Effector CD8-positive, alpha-beta T cell (primary cell): ENCODE measurements at places on chromosomes 12 and 14.

GRCh38 chr14:79705126-79705894 lies 506.0 kb downstream of the DIO2 start:
- DNase-seq: no peak

GRCh38 chr12:27396216-27396815 lies 50.2 kb upstream of the SMCO2 start:
- no peak for DNase-seq

DNA sequence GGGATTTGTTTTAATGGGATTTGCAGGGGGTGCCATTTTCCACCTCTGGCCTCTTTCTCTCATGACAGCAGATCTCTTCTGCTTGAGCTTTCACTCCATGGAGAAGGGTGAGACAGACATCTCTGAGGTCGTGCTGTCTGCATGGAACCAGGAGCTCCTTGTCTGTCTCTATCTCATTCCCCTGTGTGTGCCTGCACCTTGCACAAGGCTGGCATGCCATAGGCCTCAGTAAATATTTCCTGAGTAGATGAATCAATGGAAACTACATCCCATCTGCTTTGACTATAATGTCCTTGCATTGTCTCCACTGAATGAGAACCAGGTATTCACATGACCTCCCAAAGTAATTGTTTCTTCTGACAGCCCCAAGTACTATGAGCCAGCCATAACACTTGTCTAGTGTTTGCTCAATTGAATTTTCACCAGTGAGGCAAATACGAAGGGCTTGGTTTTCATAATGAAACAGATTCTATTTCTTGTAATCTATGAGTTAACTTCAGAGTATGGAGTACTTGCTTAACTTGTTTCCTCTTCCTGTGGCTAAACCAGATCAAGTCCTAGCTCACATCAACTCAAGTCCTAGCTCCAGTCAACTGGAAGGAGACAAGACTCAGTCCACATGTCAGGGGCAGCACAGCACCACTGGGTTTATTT lies 32.3 kb downstream of the KCNK13 start:
- no peak for DNase-seq

DNA sequence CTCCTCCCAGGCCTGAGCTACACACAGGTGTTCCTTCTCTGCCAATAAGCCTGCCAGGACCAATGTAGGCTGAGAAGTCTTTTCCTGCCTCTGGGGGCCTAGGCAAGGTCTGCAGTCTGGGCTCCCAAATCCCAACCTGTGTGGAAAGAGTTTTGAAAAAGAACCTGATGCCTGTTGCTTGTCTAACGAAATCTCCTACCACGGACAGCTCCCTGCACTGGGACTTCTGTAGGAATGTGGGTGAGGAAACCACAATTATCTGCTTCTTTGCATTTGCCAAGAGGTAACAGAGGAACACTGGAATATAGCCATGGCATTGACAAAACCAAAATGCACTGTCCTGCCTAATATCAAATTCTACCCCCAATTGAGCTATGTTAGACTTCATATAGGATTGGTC lies 877.0 kb upstream of the TMEM132C start:
- DNase-seq: no peak

DNA sequence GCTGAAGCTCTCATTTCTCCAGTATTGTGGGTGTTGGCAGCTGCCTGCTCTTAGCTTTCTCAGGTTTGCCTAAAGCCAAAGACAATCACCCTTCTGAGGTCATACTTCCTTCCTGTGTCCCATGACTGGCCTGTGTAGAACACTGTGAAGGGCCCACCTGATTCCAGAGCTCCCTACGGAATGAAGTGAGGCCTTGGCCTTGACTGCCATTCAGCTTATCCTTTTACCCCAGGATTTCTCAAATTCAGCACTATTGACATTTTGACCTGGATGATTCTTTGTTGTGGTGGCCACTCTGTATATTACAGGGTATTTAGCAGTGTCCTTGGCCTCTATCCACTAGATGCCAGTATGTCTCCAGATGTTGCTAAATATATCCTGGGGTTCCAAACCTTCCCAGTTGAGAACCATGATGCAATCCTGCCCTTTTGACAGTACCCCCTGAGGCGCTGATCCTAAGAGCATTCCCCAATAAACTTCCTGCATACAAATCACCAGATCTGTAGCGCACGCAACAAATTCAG lies 112.3 kb upstream of the KRR1 start:
- no peak for DNase-seq

DNA sequence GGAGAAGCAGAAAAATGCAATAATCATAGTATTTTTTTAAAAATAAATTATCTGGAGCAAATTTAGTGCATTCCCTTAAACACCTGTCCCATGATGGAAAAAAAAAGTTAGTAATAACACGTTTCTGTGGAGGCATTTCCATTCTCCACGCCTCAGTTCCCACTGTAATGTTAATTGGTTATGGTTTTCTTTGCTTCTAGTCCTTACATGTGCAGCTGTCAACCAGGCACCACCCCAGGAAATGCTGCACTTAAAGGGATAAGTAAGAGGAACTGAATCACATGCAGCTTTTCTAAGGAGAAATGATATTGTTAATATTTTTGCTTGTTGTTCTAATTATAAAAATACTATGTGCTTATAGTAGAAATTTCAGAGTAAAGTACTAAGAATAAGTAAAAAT lies 240.3 kb downstream of the ZFP36L1 start:
- DNase-seq: no peak

GRCh38 chr12:71746974-71747611 lies 7.6 kb upstream of the RAB21 start:
- DNase-seq: peak; percentile 6

DNA sequence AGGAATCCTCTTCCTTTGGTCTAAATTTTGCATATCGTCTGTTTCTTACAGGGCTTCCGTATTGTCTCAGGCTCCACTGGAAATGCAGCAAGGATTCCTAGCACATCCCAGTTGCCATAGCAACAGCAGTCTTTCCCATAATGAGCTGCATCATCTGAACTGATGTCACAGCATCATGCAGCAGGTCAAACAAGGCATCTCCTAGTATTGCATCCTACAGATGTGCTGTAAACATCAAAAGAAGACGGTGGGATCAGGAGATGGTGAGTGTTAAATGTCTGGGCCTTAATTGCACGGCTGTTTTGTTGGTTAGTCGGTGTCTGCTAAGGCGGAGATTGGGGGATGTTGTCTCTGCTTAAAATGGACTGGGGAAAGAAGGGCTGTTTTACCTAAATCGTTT lies at the start of gene AKAP6:
Gene AKAP6 (plus strand): TSS at position 153 of the 400 bp plus-strand sequence. CDS start 104,196 bp downstream, outside the sequence.
- no peak for DNase-seq

- no peak for DNase-seq
These were observed 54.0 kb downstream of the TRAFD1 start for GRCh38 chr12:112179341-112179740.

- DNase-seq: no peak
These were observed 134.3 kb downstream of the TTC7B start for GRCh38 chr14:90681929-90682328.

DNA sequence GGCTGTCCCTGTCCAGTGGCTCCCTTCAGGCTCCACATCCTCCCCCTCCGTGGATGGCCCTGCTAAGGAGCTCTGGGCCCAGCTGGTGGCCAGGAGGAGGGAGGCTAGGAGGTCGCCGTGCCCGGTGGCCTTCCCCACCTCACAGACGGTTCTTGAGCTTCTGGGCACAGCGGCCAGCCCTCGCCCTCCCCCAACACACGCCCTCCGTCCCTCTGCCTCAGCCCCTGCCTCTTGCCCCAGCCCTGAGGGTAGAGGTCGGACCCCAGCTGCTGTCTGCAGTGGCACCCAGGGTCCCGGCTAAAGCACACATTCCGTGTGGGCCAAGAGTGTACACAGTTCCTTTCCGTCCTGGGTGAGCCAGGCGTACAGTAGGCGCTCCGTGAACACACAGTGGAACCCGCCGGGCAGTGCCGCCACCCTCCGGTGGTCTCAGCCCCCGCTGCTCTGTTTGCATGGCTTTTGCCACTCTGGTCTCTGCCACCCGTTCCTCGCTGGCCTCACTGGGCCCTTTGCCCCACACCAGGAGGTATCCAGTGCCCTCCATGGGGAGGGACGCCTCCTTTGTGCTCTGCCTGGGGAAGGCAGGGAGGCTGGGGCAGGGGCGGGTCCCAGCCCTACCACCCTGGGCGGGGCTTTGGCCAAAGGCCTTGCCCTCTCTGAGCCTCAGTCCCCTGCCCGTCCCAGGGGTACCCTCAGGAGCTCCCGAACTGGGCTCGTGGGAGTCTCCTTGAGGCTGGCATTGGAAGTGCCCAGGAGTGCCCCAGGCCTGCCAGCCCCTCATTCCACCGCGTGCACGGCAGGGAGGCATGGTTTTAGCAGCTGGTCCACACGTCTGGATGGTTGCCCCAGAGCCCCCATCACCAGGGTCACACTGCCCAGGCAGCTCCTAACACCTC lies 13.0 kb downstream of the TRMT61A start:
- no peak for DNase-seq

DNA sequence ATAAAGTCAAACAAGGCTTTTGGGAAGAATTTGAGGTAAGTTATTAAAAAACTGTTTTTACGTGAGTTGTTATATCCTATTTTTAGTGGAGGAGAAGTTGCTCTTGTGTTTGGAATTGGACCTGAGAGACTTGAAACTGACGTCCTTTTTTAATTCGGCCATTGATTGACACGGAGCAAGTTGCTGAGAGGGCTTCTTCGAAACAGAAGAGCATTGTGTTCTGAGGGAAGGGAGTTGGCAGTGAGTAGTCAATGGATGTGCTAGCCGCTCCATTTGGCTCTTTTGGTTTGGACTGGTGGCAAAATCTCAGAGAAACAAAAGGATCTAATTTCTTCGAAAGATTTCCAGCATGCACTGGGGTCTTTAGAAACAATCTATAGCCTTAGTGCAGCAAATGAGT lies 37.3 kb downstream of the PTPN11 start:
- no peak for DNase-seq

DNA sequence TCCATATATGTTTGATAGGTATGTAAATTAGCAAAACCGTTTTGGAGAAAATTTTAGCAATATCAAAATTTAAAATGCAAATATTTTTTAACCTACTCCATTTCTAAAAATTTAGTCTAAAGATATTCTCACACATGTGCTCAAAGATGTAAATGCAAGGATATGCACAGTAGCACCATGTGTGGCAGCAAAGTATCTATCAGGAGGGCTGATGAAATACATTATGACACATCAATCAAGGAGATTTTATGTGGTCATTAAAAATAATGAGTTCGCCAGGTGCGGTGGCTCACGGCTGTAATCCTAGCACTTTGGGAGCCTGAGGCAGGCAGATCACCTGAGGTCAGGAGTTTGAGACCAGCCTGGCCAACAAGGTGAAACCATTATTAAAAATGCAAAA lies 8.0 kb upstream of the C1R start:
- DNase-seq: no peak

DNA sequence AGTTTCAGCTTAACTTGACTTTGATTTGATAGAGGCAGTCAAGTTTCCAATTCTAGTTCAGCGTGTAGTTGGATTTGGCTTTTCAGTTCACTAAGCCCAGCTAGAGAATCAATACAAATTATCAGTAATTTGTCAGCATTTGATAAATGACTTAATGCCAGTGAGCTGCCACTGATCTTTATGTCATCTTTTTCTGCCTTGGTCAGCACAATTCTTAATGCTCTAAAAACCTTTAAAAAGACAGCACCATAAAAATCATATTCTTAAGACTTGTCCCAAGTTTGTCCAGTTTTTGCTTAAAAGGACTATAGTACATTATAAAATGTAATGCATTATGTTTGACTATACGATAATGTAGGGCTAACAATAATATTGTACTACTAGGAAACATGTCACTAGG lies 920.5 kb downstream of the LRFN5 start:
- DNase-seq: no peak

- DNase-seq: no peak
These were observed 46.2 kb upstream of the GSC start for GRCh38 chr14:94816113-94816512.

GRCh38 chr12:109151457-109151856 lies 35.1 kb downstream of the ACACB start:
- DNase-seq: no peak

GRCh38 chr12:108653082-108653516 lies 19.4 kb upstream of the SELPLG start:
- DNase-seq: no peak

DNA sequence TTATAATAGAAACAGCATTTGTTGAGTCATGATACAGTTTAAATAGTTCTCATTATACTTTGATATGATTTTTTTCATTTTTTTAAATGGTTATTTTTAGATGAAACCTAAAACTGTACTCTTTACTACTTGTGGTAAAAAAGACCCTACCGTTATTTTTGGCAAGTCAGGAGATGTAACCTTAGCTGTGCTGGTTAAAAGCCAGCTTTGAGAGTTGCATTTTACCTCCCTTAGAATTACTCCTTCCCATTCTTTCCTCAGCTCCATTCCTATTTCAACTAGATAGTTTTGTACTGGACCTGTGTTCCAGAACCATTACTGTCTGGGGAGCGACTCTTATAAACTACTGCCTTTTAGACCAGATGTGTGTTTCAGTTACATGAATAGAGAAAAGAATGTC lies 92.0 kb downstream of the RAD51B start:
- no peak for DNase-seq

GRCh38 chr14:102230481-102231210 lies 74.3 kb downstream of the MOK start:
- no peak for DNase-seq

- DNase-seq: no peak
These were observed 99.2 kb downstream of the C12orf50 start for GRCh38 chr12:87930033-87930432.

DNA sequence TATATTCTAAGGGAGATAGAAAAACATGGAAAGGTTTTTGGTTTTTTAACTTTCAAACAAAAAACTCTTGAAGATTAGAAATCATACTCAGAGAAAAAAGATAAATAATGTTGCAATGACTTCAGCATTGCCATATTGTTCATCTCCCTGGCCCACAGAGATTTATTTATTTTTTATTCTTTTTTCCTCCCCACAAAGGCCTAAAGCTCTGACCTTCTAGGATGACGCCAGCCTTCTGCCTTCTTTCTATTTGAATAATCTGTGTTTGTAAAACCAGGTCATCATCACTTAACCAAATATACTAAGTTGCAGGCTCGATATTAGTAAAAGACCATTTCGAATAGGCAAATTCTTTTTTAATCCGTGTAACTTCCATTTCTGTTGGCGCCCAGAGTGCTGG lies 4.4 kb upstream of the DCP1B start:
- DNase-seq: no peak

DNA sequence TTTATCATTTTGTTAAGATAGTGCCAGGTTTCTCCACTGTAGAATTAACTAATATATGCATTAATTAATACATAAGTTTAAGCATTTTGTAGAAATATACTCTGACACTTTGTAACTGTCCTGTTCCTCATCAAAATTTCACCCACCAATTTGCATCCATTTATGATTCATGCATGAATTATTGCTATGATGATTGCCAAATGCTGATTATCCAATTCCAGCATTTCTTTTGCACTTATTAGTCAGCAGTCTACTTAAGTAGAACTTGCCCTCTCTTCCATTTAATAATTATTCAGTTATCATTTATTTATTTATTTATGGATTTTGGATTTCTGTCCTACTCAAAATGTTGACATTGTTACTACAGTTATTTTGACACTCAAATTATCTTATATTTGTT lies 72.2 kb downstream of the SLC6A15 start:
- DNase-seq: no peak

- no peak for DNase-seq
These were observed 9.5 kb upstream of the DNM1L start for GRCh38 chr12:32669584-32669983.
